Fibroblast of skin of back (primary cell): ENCODE measurements at places on chromosomes 1 and 21.
A peak's percentile ranks its signal among the peaks of the same experiment; 100 is the strongest.

DNA sequence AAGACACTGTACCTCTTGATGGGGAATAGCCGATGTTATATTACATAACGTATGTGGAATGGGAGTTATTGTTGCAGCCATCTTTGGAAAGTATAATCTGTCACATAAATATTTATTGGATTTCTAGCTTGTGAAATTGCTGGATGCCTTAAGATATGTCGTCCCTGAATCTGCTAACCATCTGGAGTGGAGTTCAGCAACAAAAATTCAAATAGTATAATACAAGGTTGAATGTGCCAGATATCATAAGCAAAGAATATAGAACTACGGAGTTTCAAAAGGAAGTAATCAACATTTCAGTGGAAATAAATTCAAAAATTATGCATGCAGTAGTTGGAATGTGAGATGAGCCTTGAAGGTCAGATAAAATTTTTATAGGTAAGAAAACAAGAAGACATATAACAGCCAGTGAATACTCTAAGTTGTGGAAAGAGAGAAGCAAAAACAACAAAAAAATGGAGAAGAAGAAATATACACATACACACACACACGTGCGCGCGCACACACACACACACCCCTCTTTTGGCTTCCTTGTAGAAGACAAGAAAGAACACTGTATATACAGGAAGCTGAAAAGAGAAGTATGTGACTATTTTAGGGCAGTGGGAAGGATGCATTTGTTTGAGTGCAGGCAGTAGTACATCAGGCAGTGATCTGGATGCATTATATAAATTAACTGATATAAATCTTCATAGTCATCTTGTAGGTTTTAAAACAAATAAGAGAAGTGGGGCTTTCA, 516.7 kb downstream of the KCNT2 start:
- no peak for DNase-seq

DNA sequence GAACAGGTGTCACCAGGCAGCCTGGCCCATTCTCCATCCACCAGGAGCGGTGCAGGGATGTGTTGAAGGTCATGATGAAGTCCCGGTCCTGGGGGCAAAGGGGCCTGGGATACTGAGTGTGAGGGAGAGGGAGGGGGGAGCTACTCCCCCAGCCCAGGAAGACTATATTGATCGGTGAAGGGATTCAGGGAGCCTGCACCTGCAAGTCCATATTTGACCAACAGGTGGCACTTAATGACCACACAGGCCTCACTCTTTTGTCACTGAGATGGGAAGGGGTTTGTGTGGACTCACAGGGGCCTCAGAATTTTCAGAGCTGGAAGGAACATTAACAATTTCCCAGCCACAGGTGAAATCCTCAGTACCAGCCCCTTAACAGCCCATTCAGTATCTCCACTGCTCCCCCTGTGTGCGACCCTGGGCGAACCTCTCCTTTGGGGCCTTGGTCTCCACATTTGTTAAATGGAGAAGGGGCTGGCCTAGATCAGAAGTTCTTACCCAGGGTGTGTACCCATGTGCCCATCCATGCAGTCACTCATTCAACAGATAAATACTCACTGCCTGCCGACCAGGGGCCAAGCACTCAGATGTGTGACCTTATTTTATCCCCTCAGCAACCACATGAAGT, 55.6 kb downstream of the NKAIN1 start:
- peak; percentile 29 for DNase-seq

DNA sequence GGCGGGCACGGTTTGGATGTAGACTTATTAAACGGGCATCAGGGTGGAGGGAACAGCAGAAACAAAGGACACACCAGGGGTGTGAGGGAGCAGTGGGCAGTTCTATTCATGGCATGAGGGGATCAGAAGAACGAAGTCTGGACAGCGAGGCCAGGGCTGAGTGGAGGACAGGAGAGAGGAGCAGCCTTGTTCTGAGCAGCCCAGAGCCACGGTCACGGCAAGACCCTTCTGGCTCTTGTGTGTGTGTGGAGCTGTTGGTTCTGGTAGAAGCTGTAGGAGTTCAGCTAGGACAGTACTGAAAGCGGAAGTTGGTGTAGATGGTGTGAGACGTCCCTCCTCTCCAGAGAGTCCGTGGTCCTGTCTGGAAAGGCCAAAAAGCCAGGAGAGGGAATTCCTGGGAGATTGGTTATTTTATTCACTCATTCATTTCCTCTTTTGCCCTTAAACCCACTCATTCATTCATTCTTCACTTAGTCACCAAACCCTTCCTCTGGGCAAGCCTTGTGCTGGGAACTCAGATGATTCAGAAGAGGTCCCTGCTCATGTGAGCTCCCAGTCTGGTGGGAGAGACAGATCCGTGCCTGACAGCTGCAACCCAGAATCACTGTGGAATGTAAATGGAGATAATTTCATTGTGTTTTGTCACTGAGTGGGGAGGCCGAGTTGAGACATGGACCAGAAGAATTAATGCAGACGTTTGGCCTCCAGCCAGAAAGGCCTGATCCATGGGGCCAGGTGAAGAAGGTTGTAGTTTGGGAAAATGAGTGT, 4.1 kb upstream of the ACOT11 start:
- DNase-seq = peak; percentile 77

GRCh38 chr1:50098591-50099021, 10.1 kb upstream of the ELAVL4 start:
- DNase-seq = no peak

DNA sequence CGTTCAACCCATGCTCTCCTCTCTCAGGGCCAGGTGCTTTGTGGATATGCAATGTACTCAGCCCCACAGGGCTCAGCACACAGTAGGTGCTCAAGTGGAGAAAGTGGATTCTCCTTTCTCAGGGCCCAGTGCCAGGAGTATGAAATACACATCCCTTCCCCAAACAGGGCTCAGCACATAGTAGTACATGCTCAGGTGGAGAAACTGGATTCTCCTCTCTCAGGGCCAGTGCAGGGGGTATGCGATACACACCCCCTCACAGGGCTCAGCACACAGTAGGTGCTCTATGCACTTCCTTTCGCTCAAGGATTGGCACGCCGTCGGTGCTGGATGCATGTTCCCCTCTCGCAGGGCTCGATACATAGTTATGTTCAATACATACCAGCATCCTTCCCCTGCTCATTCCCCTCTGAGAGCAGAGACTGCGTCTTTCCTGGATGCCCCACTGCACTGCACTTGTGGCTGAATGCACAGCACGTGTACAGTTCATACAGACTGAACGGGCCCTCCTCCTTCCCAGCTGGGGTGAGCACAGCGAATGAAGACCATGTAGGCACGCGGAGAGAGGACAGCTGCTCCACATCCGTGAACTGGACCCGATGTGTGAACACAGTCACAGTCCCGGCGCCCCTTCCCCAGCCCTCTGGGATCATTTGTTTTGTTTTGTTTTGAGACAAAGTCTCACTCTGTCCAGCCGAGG, 16.6 kb upstream of the DISP3 start:
- no peak for DNase-seq

DNA sequence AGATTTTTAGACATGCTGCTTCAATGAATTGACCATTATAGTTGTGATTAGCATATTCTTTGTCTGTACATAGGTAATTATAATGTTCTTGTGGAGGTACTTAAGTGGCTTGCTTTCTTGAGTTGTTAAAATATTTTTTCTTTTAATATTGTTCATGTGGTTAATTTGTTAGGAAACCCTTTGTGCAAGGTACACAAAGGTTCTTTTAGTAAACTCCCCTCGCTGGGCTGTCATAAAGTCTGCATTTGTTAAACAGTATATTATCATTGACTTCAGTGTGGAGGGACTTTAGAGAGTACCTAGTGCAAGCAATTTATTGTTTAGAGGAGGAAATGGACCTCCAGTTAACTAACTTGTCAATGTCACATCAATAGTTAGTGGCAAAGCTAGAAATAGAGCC, 52.5 kb downstream of the DISP1 start:
- DNase-seq = no peak

- DNase-seq = peak; percentile 95
Observed at GRCh38 chr21:28805885-28806284, 186.8 kb downstream of the LTN1 start.

GRCh38 chr1:234572966-234573365, 37.0 kb downstream of the IRF2BP2 start:
- DNase-seq = no peak

DNA sequence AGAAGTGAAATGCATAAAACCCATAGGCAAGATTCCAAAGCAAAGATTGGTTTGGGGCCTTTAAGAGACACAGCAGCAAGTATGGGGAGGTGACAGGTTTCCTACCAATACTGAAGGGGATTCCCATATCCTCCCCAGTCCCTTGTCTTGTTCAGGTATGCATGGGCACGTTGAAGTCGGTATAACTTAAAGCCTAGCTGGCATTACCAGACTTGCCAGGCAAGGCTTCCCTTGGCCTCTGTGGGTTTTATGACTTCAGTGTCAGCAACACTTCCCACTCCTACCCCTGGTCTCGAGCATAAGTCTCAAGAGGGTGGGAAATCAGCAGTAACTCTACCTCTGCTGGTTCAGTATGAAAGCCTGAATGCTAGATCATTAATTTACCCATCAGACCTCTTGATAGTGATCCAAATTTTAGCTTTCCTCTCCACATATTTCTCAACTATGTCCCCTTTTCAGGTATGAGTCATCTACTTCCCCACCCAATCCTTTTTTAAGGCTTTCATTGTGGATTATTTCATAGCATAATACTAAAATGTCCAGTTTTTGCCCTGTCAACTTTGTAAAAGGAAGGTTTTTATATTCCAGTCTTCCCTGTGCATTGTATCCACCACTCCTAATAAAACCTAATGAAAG, 6.8 kb downstream of the CYP4X1 start:
- DNase-seq = no peak

- DNase-seq = no peak
Observed at GRCh38 chr1:226962421-226963391, 22.6 kb downstream of the COQ8A start.

DNA sequence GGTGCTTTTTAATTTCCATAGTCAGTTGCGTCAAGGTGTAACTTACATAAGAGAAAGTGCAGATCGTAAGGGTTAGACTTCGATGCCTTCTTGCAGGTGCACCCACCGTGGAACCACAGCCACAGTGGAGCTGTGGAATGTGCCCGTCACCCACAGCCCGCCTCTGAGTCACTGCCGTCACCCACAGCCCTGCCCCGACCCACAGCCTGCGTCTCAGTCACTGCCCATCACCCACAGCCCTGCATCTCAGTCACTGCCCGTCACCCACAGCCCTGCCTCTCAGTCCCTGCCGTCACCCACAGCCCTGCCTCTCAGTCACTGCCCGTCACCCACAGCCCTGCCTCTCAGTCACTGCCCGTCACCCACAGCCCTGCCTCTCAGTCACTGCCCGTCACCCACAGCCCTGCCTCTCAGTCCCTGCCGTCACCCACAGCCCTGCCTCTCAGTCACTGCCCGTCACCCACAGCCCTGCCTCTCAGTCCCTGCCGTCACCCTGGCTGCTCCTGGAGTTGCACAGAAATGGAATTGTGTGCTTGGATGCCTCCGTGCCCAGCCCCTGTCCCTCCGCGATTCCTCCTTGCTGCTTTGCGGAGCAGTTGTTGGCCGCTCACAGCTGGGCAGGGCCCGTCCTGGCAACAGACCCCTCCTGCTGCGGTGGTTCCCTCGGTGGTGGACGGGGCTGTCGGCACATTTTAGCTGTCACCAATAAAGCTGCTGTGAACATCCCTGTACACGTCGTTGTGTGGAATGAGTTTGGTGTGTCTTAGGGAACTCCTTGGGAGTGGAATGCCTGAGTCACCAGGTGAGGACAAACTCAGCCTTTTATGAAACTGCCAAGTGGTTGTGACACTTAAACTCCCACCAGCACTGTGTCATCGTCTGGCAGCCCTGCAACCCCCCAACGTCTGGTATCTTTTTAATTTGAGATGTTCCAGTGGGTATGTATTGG, 44.9 kb upstream of the COL6A2 start:
- peak; percentile 92 for DNase-seq

- no peak for DNase-seq
Observed at GRCh38 chr1:21198929-21199328, 22.2 kb upstream of the EIF4G3 start.

- peak; percentile 90 for DNase-seq
Observed at GRCh38 chr1:58773406-58773840, 10.4 kb downstream of the JUN start.
